Karpas-422 (cell line): ENCODE measurements at places on chromosomes 4 and X.

DNA sequence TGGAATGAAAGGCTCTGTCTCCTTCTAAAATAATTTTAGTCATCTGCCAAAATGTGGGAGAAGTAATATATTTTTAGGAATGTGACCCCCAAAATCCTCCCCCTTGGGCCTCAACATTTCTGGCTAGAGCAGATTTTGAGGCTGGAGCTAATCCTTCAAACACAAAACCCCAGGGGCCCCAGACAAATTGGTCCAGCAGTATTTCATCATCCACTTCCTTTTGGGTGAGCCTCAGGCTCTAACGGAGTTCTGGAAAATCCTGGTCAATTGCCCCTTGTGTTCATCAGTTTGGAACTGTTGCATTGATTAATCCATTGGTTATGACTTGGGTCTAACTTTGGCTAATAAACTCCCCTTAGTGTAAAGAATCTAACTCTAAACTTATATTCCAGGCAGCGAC, 67.4 kb upstream of the PCDH19 start:
- no peak for DNase-seq

- DNase-seq = no peak
Measured at GRCh38 chr4:184937745-184938144, 80.5 kb upstream of the HELT start.

GRCh38 chr4:145805490-145805889, 125.5 kb downstream of the C4orf51 start:
- DNase-seq = no peak

GRCh38 chr4:159429693-159430035, 326.8 kb downstream of the RAPGEF2 start:
- DNase-seq = no peak

DNA sequence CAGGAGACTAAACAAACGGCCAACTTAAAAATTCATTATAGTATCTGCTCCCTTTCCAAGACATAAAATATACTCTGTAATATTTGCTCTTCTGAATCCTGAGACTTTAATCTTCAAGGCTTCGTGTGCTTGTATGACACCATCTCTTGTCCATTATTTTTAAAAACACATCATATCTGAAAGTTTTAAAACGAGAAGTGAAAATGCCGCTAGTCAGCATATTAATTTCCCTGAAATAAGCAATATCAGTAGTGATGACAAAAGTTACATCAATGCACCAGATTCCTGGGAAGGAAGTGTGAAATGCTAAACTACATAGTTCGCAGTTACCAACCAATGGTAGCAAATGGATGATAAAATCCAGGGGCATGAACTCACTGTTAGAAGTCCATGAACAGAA, 66.8 kb upstream of the EXOC1L start:
- DNase-seq = no peak

DNA sequence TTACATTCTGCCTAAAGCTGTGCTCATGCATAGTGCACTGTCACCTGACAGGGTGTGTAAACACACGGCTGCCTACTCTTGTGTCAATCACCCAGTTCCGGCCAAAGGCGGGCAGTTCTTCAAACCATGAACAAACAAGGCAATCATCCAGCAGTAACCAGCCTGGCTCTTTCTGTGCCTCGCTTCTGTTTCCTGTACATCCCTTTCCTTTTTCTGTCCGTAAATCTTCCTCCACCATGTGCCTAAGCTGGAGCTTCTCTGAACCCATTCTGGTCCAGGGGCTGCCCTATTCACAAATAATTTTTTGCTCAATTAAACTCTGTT, 60.8 kb upstream of the CBR4 start:
- DNase-seq = no peak
